ENCODE measurements at places on chromosomes 11 and 22. TPM values are rescaled to one million over a fixed set of nuclear protein-coding genes. Genes with fewer than 3 reads are reported as not detected.

GRCh38 chr11:132587716-132588115 lies 944.6 kb downstream of the OPCML start:
- no peak overlapping the region for H3K4me3 ChIP-seq
- no peak for DNase-seq
- no peaks in the 10 kb centered on the region for H3K27me3 ChIP-seq
- no peaks in the 10 kb centered on the region for H3K36me3 ChIP-seq
- peak overlapping the region; percentile 53 for H3K27ac ChIP-seq

- peak overlapping the region; percentile 82 for H3K27ac ChIP-seq
- peak; percentile 44 for DNase-seq
- H3K4me3 ChIP-seq: peak overlapping the region; percentile 92
- H3K27me3 ChIP-seq: peaks cover 57% of the 10 kb centered on the region
- H3K36me3 ChIP-seq: peaks cover 2% of the 10 kb centered on the region
These were observed 774 bp upstream of the E2F8 start for GRCh38 chr11:19241260-19242178.

DNA sequence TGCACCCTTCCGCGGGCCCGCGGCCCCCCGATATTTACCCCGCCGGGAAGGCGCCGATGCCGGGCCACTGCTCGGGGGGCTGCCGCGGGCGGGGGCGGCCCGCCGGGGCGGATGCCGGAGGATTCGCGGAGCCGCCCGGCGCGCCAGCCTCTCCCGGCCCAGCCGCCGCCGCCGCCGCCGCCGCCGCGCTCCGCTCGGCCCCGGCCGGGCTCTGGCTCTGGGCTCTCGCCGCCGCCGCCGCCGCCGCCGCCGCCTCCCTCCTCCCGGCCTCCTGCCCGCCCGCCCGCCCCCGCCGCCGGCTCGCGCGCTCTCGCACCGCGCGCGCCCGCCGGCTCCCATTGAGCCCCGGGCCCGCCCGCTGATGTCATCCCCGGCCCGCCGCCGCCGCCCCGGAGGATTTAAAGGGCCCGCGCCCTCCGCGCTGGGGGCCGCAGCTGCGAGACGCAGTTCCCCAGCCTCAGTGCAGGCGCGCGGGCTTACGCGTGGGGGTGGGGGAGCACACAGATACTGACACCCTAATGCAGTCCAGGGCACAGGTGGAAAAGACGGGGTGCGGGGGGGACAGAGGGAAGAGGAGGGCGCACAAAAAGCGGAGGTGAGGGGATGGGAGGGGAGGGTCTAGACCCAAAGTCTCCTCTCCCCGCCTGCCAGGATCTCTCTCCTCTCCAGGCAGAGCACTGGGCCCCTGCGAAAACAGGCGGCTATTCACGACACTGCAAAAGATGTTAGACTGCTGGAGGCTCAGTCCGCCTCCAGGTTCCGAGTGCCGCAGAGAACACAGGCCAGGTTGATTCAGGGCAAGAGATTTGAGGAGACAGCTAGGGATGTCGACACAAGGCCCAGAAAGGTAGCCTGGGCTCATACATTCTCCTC lies at the start of gene CSNK1E:
TSS of gene CSNK1E (minus strand) at position 312 of the 873 bp plus-strand sequence. CDS start 3,276 bp downstream, outside the sequence.
- H3K4me1 ChIP-seq: peaks cover 55% of the 10 kb centered on the region
- no peaks in the 10 kb centered on the region for H3K36me3 ChIP-seq
- H3K27ac ChIP-seq: peak within 1 kb of the TSS; percentile 99

DNA sequence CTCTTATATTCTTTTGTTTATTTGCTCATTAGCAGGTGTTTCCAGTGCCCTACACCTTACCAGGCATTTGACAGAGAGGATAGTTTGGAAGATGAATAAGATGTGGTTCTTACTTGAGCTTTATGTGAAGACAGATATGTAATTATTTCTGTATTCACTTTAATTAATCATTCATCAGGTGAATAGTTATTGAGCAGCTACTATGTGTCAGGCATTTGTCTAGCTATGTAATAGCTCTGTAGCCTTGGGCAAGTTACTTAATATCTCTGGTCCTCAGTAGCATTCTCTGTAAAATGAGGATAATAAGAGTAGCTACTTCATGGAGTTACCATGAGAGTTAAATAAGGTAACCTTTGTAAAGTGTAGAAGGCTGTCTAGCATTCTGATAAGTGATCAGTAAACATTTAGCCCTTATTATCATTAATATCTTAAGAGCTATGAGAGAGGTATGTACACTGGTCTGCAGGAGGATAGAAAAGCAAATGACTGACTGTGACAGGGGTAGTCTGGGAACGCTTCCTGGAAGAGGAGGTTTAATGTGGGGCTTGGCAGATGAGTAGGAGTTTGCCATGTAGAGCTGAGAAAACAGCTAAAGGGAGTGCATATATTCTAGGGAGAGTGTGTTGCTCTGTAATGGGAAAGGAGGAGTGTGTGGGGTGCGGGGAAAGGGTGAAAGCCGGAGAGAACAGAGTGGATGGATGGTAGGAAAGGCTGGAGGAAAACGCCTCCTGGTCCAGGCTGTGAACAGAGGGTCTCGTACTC lies 56.1 kb downstream of the MICAL2 start:
- H3K4me1 ChIP-seq: peaks cover 9% of the 10 kb centered on the region
- DNase-seq: no peak
- H3K27me3 ChIP-seq: no peaks in the 10 kb centered on the region
- peak overlapping the region; percentile 10 for H3K27ac ChIP-seq

The CD3G gene
- not detected for total RNA-seq

- no peak overlapping the region for H3K27ac ChIP-seq
- H3K36me3 ChIP-seq: peaks cover 6% of the 10 kb centered on the region
- peaks cover 30% of the 10 kb centered on the region for H3K4me1 ChIP-seq
- no peak for DNase-seq
- H3K4me3 ChIP-seq: no peak overlapping the region
These were observed 97.0 kb downstream of the ST3GAL4 start for GRCh38 chr11:126452241-126453101.

The TSSK2 gene
- not detected for total RNA-seq

- no peaks in the 10 kb centered on the region for H3K27me3 ChIP-seq
- H3K4me3 ChIP-seq: no peak overlapping the region
- no peaks in the 10 kb centered on the region for H3K36me3 ChIP-seq
- DNase-seq: no peak
- H3K27ac ChIP-seq: no peak overlapping the region
These were observed 160.9 kb downstream of the ADAMTS15 start for GRCh38 chr11:130609121-130610035.

- peaks cover 20% of the 10 kb centered on the region for H3K4me1 ChIP-seq
- peaks cover 24% of the 10 kb centered on the region for H3K27me3 ChIP-seq
- H3K27ac ChIP-seq: no peak overlapping the region
- no peaks in the 10 kb centered on the region for H3K36me3 ChIP-seq
- DNase-seq: no peak
These were observed 72.8 kb upstream of the MYOD1 start for GRCh38 chr11:17646451-17647145.

GRCh38 chr11:2358754-2359442 lies 18.2 kb upstream of the CD81 start:
- no peak for DNase-seq
- no peaks in the 10 kb centered on the region for H3K4me1 ChIP-seq

The ANGPTL5 gene
- not detected for total RNA-seq

- H3K27me3 ChIP-seq: peaks cover 9% of the 10 kb centered on the region
- no peak overlapping the region for H3K4me3 ChIP-seq
- H3K36me3 ChIP-seq: no peaks in the 10 kb centered on the region
These were observed 5.2 kb upstream of the MB start for GRCh38 chr22:35622191-35622913.

DNA sequence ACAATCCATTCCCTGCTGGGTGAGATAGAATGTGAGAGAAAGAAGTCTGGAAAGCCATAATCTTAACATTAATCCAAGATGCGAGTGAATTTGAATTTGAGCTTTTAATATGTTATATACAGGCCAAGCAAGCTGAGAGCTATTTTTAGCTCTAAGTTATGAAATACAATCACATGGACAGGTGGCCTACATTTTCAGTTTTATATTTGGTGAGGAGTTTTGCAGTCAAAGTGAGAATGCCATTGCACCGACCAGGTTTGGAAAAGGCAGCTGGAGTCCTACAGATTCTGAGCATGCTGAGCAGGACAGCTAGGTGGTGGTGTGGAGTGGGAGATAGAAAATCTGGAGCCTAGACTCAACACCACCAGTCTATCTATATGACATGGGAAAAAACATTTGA lies 12.0 kb downstream of the OR5B21 start:
- H3K36me3 ChIP-seq: no peaks in the 10 kb centered on the region
- H3K4me3 ChIP-seq: no peak overlapping the region
- DNase-seq: no peak
- H3K27me3 ChIP-seq: peaks cover 59% of the 10 kb centered on the region
- H3K4me1 ChIP-seq: no peaks in the 10 kb centered on the region
- no peak overlapping the region for H3K27ac ChIP-seq

The OR5P2 gene
- not detected for total RNA-seq

DNA sequence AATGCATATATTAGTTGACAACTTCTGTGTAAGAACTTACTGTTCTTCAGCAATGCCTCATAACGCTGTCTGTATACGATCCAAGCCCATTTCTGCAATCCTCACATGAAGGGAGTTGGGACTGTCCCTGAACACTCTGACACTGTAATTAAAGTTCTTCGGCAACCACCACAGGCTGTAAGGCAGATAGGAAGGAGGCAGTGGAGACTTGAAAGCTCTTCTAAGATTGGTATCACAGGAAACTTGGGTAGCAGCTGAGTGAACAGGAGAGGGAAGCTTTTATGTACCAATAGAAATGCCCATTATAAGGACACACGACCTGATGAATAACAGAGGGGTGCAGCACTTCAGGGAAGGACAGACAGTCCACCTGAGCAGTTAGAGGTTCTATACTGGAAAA lies 12.0 kb upstream of the GAB2 start:
- no peak for DNase-seq
- no peaks in the 10 kb centered on the region for H3K27me3 ChIP-seq

DNA sequence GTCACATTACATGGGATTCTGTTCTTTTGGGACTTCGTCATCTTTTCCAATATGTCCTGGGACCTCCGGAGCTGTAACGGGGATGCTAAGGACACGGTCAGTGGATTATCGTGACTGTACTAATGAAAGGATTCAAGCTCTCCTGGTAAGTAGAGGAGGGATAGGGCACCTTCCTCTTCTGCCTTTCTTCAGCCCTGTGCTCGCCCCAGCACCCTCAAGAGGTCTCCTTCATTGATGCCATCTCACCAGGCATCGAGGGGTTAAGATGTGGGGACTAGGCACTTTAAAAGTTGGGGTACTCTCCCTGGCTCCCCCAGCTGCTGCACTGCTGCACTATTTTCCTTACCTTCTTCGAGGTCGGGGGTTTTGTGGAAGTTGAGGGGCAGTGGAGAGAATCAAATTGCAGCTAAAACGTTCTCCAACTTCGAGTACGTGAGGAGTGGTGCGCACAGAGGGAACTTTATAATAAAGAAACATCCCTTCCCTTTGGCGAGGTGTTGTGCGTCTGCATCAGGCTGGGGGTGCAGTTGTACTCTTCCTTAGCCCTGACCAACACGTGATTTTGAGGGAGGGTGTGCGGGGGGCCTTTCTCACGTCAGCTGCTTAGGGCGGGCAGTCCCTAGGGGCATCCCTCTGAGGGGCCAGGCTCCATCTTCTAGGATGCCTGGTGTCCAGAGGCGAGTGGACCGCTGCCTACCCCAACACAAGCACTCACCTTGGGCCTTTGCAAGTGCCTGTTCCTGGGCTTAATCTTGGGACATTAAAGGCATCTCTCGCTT lies 96.1 kb downstream of the GRAMD1B start:
- H3K36me3 ChIP-seq: peaks cover 3% of the 10 kb centered on the region
- H3K4me3 ChIP-seq: no peak overlapping the region
- peaks cover 14% of the 10 kb centered on the region for H3K4me1 ChIP-seq
- no peaks in the 10 kb centered on the region for H3K27me3 ChIP-seq
- no peak for DNase-seq

- no peak for DNase-seq
- H3K27me3 ChIP-seq: no peaks in the 10 kb centered on the region
- H3K27ac ChIP-seq: no peak overlapping the region
- H3K4me3 ChIP-seq: no peak overlapping the region
- H3K36me3 ChIP-seq: peaks cover 47% of the 10 kb centered on the region
- H3K4me1 ChIP-seq: peaks cover 3% of the 10 kb centered on the region
These were observed 77.0 kb upstream of the GRK3 start for GRCh38 chr22:25487508-25487907.

GRCh38 chr11:46149826-46150225 lies 28.6 kb upstream of the PHF21A start:
- peaks cover 52% of the 10 kb centered on the region for H3K27me3 ChIP-seq
- DNase-seq: no peak
- peaks cover 4% of the 10 kb centered on the region for H3K36me3 ChIP-seq
- no peak overlapping the region for H3K4me3 ChIP-seq
- H3K27ac ChIP-seq: no peak overlapping the region

DNA sequence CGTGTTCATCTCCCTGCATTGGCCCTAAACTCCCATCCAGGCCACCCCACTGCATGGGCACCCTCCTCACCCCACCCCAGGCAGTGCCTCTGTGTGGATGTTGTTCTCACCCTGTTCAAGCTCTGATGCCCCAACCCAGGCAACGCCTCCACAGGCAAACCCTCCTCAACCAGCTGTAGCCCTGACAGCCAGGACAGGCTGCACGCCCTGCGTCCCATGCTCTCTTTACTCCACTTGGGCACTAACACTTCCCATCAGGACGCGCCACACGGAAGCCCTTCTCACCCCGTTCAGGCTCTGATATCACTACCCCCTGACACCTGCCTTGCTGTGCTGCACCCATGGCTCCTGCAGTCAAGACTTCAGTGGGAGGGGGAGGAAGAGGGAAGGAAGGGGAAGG lies 47.9 kb downstream of the KCNJ1 start:
- H3K4me1 ChIP-seq: peaks cover 11% of the 10 kb centered on the region
- no peak overlapping the region for H3K4me3 ChIP-seq
- no peaks in the 10 kb centered on the region for H3K36me3 ChIP-seq
- no peak overlapping the region for H3K27ac ChIP-seq
- peaks cover 7% of the 10 kb centered on the region for H3K27me3 ChIP-seq
- DNase-seq: no peak

DNA sequence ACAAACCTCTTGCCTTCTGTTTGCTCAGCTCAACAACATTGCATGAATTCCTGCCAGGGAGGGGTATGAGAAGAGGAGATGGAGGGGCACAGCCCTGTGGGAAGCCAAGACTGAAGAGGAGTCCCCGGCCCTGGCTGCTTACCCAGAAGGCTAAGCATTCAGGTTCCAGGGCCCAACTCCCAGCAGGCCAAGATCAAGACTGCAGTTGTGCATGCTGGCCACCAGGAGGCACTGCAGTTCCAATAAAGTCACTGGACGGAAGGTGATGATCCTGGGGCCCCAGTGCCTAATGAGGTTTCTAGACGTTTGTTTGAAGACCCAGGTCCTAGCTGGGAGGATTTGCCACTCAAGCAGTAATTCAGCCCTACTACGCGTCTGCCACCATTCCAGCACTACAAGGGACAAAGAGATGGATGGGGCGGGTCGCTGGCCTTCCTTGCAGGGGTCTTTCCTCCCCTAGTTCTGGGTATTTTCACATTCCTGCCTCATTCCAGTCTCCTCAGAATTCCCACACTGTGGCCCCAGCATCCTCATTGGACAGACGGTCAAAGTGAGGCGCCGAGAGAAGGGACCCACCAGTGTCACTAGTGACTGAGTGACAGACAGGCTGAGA lies 23.6 kb downstream of the ALX4 start:
- no peak overlapping the region for H3K27ac ChIP-seq
- H3K4me3 ChIP-seq: no peak overlapping the region
- peaks cover 22% of the 10 kb centered on the region for H3K27me3 ChIP-seq
- peak; percentile 79 for DNase-seq
- peaks cover 4% of the 10 kb centered on the region for H3K4me1 ChIP-seq

The KCNQ1OT1 gene
- 2.3 TPM for total RNA-seq

Data from neural crest cell (in vitro differentiated cells).